ENCODE measurements at places on chromosomes 5 and 9.

GRCh38 chr9:36848946-36849345, 185.1 kb downstream of the PAX5 start:
- no peak for DNase-seq

DNA sequence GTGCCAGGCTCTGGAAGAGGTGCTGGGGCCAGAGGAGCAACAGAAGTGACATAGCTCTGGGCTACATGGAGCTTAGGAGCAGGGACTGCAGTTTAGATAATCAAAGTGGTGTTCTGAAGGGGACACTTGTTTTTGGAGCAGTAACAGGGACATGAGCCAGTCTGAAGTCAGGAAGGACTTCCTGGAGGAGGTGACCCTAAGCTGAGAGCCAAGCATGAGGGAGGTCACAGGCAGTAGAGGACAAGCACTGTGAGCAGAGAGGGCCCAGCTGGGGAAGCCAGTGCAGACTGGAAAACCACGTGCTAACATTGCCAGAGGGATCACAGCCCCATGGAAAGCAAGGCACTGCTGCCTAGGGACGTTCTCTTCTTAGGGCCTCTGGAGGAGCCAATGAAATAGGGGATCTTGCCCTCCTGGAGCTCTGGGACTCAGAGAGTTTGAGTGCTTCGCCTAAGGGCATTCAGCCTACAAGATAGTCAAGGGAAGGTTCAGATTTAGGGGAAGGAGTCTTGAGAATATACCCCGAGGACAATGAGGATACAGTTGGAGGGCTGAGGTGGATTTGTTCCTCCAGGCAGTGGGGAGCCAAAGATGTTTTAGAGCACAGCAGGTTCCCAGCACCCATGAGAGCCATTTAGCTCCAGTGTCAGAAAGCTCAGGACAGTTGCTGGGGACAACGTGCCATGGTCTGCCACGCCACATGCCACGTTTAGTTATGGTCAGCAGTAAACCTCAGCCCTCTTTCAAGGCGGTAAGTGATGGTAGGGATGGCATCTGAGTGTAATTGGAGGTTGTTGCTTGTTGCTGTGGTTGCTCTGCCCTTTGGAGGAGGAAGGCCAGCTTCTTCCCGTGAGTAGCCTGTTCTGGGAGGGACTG, 40.5 kb upstream of the SH3PXD2B start:
- DNase-seq: no peak

DNA sequence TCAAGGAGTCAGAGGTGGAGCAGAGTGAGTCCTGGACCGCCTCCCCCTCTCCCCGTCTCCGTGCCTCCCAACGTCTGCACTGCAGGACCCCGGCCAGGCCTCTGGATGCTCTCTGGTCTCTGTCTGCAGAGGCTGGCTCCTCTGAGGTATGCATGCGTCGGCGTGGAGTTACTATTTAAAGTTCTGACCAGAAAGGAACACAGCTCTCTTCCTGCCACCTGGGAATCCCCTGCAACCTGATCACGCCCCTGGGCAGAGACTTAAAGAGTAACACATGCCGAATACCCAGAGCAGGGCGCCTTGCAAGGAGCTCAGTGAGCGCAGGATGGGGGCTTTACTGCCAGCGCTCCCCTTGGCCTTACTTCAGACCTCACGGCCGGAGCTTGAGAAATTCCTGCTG, 16.0 kb downstream of the ANXA6 start:
- no peak for DNase-seq

- peak; percentile 79 for DNase-seq
Measured at GRCh38 chr5:10319202-10319851, 11.6 kb upstream of the CMBL start.

DNA sequence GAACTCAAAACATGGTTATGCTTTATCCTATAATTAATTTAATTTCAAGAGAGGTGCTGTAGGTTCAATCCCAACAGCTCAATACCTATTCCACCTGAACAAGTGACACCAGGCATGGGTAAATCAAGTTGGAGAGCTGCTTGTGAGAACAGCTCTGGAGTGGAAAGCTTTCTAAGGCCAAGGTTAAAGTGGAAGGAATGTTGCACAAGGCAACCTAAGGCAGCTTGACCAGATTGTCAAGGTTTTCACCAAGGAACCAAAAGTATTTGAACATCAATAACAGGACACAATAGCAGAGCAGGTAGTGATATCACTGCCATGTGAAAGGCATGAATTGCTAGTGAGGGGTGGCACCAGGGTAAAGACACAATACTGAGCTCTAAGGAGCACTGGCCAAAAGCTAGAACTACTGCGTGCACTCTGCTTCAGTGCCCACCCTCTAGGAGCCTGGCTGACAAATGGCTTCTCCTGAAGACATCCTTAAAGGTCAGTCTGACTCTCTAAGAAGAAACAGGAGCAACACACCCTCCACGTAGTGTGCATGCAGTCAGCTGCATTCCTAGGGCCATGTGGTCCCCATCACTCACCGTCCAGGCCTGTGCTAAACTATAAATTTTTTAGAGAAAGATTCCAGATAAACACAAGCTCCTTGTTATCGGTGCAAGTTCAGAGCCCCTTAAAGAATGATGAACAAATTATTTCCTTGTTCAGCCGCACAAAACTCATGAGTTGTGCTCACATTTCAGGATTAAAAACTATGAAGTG, 677.7 kb upstream of the KLF4 start:
- no peak for DNase-seq

- no peak for DNase-seq
Measured at GRCh38 chr9:121960665-121961064, 132.4 kb downstream of the TTLL11 start.

GRCh38 chr9:26326563-26326962, 566.0 kb downstream of the CAAP1 start:
- peak; percentile 63 for DNase-seq

DNA sequence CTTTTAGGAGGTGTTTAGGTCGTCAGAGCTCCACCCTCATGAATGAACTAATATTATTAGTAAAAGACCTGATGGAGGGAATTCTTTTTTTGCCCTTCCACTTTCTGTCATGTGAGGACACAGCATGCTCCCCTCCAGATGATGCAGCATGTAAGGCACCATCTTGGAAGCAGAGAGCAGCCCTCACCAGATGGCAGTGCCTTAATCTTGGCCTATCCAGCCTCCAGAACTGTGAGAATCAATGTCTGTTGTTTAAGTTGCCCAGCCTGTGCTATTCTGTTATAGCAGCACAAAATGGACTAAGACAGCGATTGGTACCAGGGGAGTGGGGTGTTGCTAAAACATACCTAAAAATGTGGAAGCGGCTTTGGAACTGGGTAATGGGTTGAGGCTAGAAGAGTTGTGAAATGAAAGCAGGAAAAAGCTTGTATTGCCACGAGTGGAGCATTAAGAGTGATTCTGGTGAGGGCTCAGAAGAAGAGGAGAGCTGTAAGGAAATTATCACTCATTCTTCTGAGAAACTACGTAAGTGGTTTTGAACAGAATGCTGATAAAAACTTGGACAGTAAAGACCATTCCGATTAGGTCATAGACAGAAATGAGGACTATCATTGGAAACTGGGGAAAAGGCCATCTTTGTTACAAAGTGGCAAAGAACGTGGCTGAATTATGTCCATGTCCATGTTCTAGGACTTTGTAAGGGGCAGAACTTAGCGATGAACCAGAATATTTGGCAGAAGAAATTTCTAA, 28.6 kb downstream of the PTPDC1 start:
- peak; percentile 23 for DNase-seq

- DNase-seq: no peak
Measured at GRCh38 chr5:177189416-177189815, 55.8 kb downstream of the NSD1 start.

DNA sequence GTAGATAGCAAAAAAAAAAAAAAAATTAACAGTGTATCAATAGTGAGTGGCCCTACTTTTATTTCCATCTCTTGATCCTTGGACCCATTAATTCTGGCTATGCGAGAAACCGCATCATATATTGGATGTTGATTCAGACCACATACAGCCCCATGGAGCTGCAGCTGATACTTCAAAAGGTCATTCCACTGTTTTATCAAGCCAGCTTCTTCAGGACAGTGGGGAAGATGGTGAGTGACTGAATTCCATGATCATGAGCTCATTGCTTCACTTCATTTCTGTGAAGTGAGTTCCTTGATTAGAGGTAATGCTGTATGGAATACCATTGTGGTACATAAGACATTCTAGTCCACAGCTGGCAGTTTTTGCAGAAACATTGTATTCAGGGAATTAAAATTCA, 222.9 kb upstream of the MEF2C start:
- DNase-seq: no peak

DNA sequence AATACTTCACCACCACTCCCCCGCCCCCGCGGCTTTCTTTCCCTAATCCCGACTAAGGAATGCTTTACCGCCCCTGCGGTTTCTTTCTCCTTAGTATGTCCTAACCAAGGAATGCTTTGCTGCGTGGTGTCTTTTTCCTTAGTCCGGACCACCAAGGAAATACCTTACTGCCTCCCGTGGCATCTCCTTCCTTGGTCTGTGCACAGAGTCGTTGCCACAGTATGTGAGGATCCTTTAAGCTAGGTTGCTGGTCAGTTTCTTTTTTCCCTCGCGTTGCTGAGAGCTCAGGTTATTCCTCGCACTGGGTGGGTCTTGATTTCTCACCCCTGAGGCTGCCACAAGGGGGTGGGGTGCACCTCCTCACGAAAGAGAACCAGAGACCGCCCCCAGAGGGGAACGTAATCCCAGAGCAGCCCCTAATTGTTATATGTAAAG, 309.4 kb downstream of the NR3C1 start:
- DNase-seq: no peak

- DNase-seq: no peak
Measured at GRCh38 chr5:128274441-128274840, 190.9 kb downstream of the SLC12A2 start.

DNA sequence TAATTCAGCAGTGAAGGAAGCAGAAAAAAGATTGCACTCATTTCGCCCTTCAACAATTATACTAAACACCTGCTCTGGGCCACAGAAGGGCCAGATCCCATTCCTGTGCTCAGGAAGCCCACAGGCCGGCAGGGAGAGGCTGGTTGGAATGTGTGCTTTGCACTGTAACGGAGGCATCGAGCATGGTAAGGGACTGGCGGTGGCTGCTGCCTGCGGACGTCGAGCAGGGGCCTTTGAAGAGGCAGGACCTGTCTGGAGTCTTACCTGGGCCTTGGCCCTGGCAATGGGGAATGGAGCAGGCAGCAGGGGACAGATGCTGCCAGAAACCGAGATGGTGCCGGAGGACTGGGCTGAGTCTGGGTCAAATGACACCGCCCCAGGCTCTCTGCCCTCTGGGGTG, 97.8 kb downstream of the KCNIP1 start:
- no peak for DNase-seq

GRCh38 chr9:134391319-134392231, 65.3 kb downstream of the RXRA start:
- no peak for DNase-seq

GRCh38 chr5:170176916-170177315, 55.9 kb upstream of the C5orf58 start:
- no peak for DNase-seq

GRCh38 chr9:109403116-109403515, 82.3 kb upstream of the EPB41L4B start:
- DNase-seq: no peak

DNA sequence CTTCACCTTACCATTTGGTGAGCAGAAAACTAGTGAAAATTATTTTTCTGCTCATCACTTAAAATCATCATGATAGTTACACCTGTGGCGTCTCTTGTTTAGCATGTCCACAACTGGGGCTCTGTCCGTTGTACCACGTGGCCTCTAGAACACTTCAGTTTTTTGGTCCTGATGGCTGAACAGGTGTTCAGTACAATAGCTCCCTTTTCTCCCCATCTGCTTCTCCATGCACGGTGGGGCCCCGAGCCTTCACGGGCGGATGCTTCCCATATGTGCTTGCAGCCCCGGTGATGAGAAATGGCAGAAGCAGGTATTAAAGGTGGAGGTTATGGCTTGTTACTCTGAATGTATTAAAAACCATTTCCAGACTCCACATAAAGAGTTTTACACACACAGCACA, 304.1 kb downstream of the CWC27 start:
- no peak for DNase-seq

DNA sequence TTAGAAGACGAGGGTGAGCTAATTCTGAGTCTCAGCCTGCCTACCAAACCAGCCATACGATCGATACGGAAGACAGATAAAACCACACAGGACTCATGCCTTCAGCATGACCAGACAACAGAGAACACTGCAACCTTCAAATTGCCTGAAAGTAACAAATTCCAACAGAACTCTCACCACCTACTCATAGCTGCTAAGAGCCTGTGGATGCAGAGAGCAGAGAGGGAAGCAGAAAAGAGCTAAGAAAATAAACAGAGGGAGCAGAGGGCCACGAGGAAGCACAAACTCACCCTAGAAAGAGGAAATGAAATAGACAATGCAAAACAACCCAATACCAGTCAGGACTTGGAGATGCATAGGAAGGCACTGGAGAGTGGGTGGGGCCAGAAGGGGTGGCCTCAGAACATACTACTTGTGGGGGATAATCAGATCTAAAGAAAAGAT, 86.7 kb upstream of the TAS2R1 start:
- DNase-seq: no peak

GRCh38 chr5:179615203-179615602, 8.3 kb downstream of the HNRNPH1 start:
- no peak for DNase-seq

DNA sequence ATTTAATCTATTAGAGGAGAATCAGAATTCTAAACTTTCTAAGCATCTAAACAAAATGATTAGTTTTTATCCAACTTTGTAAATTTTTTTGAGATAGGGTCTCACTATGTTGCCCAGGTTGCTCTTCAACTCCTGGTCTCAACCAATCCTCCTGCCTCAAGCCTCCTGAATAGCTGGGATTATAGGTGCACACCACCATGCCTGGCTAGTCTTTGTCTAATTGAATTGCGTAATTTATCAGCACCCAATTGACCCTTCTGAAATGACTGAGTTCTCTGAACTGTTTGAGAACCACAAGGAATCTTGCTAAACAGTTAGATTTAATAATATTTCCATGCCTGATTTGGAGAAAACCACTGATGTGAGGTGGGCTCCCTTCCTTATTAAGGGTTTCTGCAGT, 75.7 kb downstream of the PJA2 start:
- DNase-seq: no peak

DNA sequence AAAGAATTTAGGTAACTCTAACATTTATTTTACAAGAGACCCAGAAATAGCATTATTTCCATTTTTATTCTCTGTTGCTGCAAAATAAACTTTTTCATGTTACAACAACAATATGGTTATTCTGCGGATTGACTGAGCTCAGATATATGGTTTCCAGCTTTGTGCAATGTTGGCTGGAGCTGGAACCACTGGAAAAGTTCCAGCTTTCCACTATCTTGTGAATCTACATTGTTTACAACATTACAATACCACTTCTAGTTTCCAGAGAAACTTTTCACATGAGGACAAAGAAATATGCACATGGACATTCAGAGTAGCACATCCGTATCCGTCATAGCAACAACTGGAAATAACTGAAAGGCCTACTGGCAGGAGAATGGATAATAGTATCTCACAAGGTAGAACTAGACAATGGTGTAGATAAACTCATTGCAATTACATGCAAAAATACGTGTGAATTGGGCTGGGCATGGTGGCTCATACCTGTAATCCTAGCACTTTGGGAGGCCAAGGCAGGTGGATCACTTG, 436.1 kb upstream of the ADAMTS16 start:
- no peak for DNase-seq
